Stimulated activated CD4-positive, alpha-beta T cell treated with anti-CD3 and anti-CD28 coated beads, Interleukin-1b, Interleukin-23, amount 100 ng/mL, for 24 hours (primary cell): ENCODE measurements at places on chromosomes 12 and 14.

GRCh38 chr12:39743655-39744054 is 124.1 kb upstream of the ABCD2 start:
- DNase-seq, result no peak

GRCh38 chr12:90953956-90954421 is 987 bp downstream of the CCER1 start:
- no peak for DNase-seq

GRCh38 chr12:212415-212714 is 1.6 kb downstream of the SLC6A12 start:
- DNase-seq, result no peak

DNA sequence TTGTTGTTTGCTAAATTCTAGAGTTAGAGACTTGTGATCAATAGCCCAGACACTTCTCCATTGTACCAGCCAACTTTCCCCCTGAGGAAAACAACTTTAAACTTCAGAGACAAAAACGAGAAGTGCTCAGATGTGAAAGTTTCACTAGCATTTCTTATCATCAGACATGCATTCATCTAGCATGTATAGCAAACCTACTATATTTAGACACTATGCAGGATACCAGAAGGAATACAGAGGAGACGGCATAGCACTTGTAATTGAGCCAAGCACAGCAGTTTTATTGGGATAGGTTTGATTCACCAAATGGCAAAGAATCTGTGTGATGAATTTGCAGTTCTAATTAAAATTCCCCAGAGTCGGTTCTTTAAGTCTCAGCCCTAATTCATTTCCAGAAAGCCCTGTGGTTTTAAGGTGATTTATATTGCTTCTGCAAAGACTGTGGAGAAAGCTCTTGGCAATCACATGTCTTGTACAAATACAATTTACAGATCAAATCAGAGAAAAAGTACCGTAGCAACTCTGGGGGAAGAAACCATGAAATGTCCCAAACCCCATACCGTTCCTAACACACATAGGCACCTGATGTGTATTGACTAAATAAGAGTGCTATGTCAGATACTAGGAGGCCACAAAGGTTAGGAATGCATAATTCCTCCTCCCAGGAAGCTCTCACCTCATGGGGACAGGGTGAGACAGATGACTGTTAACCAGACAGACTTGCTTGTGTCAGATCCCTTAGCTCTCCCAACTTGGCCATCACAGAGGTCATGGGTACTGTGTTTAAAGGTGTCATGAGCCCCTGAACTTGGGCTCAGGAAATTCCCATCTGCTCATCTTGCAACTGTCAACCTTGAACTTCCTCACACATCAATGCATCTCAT is 69.6 kb upstream of the KRAS start:
- no peak for DNase-seq

DNA sequence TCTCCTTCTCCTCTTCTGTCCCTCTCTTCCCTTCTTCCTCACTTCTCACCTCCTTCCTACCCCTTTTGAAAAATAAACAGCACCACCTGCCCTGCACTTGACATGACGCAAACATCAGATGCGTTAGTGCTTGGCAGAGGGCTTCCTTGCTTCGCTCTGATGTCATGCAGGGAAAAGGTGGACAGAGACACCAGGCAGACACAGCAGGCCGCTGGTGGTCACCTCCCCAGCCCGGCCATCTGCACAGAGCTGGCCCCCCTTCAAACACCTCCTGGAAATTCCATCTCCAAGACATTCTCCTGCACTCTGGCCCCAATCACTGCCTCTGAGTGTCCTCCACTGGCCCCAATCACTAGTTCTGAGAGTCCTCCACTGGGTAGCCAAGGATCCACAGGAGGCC is 353.6 kb downstream of the MED13L start:
- DNase-seq, result no peak

DNA sequence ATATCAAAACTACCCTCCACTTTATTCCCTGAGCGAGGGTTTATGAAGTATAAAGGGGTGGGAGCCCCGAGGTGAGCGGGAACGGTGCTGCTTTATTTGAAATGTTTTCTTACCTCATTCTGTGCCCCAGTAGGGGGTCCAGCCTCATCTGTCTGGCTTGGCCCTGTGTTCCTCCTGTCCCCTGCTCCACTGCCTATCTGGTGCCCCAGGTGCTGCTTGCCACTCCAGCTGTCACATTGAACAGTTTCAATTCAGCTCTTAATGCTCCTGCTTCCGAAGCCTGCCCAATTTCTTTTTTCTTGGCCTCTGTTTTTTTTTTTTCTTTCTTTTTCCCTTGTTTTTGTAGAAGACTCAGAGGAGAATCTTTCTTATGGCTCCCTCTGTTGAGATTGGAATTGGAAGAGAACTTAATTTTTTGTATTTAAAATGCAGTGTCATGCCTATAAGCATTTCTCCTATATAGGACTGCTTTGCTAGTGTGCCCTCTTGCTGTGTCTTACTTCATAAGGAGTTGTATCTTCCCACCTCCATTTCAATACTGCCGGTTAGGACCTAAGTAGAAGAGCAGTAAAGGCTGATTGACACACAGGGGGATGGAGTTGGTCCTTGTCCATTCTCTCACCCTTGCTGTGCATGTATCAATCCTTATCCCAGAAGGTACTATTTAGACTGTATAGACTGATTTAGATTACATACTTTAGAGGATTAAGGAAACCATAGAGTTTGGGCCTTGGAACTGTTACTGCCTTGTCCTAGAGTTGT is 2.3 kb downstream of the ATXN7L3B start:
- no peak for DNase-seq

DNA sequence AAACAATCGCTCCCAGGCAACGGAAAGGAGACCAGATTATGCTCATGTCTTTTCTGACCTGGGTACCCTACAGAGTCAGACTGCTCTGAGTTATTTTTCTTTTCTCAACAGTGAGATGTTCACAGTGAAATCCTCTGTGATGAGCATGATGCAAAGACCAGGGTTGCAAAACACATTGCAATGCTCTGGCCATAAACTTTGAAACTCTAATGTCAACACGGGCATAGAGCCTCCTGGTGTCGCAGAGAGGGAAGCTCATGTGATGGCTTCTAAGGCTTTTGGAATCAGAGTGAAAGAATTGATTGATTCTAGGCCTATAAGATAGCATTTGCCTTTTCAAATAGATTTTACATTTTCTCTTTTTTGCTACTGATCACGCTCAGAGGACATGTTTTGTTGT is 193.4 kb downstream of the RASSF9 start:
- no peak for DNase-seq

GRCh38 chr14:92677955-92678354 is 70.5 kb downstream of the LGMN start:
- DNase-seq, result no peak

DNA sequence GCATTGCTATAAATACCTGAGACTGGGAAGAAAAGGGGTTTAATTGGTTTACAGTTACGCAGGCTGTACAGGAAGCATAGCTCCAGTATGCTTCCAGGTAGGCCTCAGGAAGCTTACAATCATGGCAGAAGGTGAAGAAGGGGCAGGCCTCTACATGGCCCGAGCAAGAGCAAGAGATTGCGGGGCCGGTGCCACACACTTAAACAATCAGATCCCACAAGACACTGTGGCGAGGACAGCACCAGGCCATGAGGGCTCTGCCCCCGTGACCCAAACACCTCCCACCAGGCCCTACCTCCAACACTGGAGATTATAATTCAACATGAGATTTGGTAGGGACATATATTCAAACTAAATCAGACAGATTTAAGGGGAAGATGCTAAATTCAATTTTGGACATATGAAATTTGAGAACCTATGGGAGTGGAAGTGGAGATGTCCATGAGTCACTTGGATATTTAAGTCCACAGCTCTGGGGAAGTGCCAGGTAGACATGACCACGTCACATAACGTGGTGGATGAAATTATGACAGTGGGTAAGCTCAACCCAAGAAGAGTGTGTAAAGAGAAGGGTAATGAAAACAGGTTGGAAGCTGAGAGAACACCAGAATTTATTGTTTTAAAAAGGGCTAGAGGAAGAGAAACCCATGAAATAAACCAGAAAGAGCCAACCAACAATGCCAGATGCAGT is 1.5 kb upstream of the LTA4H start:
- DNase-seq, result no peak

GRCh38 chr12:125198652-125199051 is 133.4 kb downstream of the AACS start:
- DNase-seq, result no peak

DNA sequence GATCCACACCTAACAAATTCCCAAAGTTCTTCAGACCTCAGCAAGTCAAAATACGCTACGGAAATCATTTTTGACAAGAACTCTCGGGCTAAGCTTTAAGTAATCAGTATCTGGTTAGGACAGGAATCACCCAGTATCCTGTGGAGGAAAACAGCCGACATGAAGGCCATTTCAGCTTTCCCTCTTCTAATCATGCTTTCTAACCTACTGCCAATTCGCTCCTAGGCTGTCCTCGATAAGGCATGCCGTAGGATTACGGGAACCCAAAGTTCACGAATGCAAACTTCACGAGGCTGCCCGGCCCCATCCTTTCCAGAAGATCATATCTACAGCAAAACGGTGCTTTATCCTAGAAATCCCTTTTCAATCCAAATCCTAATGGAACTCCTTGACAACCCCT is 81.8 kb upstream of the PTPRB start:
- DNase-seq, result no peak

GRCh38 chr12:117863002-117863709 is 105.6 kb downstream of the KSR2 start:
- no peak for DNase-seq

DNA sequence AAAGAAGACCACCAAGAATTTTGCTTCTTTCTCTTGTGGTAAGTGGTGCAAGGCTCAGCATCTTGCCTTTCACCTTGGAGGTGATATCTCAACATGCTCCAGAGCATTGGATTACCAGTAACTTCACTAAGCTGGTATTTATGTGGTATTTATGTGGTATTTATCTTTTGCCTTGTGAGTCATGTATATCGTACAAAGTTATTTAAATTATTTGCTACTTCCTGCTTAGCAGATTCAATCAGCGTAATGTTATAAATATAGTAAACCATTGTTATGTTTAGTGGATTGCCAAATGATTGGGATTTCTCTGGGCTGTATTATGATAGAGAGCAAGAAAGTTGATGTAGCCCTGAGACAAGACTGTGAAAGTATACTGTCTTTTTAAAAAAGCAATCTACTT is 366.4 kb downstream of the IPO8 start:
- no peak for DNase-seq

DNA sequence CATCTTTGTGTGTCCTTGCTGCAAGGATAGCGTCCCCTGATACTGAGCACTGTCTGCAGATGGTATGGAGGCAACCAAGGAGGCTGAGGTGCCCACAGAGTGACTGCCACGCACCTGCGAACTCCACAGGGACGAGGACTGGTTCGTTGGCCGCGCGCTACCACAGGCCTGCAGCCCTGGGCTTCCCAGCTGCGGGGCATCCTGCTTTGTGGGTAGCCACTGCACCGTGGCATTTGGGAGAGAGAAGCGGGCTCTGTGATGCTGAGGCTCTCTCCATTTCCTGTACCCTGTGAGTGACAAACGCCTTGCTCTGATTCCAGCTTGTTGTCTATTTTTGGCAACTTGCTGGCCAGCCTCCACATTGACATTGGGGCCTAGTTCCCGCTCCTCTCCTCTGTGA is 76.3 kb downstream of the SLC15A4 start:
- DNase-seq, result no peak

DNA sequence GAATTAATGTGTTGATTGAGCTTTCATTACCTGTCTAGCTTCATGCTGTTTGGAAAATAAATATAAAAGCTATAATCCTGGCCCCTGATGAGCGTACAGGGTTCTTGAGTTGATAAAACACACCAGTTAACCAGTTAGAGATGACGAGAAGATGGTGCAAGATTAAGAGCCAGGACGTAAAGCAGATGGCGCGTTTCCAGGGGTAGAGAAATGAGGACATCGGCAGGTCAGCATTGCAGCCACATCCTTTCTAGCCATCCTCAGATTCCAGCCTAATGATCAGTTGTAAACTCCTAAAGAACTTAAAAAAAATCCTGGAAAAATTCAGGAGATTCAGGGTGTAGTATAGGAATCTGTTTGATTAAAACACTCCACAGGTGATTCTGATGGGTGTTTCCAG is 203.7 kb downstream of the CACNA1C start:
- DNase-seq, result no peak

DNA sequence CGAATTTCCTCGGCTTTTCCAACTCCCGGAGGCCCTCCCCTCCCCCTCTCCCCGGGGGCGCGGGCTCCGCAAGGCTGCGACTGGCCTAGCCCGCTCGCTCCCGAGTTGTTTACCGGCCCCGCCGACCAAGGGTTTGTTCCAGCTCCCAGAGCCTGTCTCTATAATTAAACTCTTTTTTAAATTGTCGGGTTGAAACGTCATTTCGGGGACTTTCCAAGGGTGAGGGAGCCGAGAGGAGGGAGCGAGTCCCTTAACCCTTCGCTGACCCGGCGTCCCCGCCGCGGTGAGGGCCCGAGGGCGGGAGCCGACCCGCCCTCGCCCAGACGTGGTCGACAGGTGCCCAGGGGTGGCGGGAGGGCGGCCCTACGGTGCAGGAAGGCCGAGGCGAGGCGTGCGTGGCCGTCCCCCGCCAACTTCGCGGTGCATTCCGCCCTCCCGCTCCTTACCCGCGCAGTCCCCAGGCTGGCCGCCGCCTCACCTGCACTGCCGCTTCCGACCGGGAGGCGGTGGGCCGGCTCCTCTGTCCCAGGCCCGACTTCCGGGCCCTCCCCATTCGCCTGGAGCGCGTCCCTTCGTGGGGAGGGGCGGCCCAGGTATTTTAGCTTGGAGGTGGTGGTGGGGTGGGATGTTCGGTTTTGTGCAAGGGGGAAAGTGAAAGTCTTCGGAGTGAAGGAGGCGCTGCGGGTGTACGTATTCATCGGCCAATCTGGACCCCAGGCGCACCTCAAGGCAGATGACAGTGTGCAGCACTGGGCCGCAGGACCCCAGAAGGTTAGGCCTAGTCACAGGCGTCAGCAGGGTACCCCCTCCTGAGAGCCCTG is 2.9 kb upstream of the ZFP36L1 start:
- no peak for DNase-seq
